ENCODE measurements at places on chromosomes 16 and 17.

DNA sequence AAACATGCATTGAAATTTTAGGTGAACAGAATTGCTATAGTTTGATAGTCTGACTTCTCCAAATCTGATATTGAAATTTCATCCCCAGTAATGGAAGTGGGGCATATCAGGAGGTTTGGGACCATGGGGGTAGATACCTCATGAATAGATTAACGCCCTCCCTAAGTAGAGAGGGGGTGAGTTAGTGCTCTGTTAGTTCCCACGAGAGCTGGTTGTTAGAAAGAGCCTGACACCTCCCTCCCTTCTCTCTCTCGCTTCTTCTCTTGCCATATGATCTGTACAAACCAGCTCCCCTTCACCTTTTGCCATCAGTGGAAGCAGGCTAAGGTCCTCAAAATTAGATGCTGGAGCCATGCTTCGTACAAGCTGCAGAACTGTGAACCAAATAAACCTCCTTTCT, 78.8 kb downstream of the BRIP1 start:
- DNase-seq: no peak

DNA sequence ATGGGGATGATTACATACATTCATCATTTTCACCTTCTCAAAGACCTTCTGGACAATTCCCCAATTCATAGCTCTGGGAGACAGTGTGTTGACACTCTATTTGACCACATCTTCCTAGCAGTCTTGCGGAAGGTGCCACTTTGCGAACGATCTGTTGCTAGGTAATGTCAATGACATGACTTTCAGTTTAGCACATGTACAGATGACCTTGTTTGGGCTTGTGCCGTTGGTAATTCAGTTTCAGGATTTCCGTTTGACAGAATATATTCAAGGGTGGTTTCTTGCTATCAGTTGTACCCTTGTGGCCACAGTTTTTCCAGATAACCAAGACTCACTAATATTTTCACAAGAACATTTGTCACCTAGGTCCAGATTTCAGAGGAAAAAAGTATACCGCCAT, 478.2 kb downstream of the WWOX start:
- no peak for DNase-seq

DNA sequence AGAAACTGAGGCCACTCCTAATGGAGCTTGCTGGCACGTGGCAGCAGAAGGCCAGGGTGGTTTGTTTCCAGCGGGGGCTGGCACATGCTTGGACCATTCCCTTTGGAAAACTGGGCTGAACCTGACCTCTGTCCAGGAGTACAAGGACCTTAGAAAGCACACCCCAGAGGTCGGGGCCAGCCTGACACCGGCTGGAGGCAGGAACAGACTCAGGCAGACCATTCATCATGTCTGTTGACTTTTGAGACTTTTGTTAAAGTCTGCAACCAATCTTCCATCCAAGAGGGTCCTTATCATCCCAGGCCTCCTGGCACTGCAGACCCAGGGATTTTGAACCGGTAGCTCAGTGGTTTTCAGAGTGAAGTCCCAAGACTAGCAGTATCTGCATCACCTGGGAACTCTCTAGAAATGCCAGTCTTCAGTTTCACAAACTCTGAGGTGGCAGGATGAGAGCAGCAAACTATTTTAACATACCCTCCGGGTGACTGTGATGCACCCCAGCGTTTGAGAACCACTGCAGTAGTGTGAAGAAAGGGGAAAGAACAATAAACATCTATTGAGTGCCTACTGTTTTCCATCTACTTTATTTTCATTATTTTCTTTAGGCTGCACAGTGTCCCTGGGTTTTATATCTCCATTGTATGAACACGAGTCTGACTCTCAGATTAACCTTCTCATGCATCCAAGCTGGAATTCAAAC, 145.3 kb upstream of the PLCG2 start:
- no peak for DNase-seq

- no peak for DNase-seq
These were observed 133.1 kb downstream of the SNX11 start for GRCh38 chr17:48240562-48241130.

DNA sequence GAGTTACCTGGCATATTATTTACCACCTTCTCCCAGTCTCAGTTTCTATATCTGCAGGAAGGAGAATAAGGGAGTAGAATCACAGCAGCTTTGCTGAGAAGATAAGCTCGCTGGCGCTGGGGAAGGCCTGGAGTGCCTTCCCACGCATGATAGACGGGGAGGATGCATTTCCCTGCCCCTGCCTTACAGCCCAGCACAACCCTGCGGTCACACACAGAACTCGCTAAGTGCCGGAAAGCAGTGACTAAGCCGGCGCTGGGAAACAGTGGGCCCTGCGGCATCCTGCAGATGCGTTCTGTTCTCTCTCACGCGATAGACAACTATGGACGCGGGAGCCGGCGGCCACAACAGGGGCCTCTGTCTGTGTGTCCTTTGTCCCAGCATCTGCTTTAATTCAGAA, 4.8 kb downstream of the CA5A start:
- DNase-seq: no peak

- no peak for DNase-seq
These were observed 349.1 kb downstream of the SEC14L1 start for GRCh38 chr17:77489893-77490255.

DNA sequence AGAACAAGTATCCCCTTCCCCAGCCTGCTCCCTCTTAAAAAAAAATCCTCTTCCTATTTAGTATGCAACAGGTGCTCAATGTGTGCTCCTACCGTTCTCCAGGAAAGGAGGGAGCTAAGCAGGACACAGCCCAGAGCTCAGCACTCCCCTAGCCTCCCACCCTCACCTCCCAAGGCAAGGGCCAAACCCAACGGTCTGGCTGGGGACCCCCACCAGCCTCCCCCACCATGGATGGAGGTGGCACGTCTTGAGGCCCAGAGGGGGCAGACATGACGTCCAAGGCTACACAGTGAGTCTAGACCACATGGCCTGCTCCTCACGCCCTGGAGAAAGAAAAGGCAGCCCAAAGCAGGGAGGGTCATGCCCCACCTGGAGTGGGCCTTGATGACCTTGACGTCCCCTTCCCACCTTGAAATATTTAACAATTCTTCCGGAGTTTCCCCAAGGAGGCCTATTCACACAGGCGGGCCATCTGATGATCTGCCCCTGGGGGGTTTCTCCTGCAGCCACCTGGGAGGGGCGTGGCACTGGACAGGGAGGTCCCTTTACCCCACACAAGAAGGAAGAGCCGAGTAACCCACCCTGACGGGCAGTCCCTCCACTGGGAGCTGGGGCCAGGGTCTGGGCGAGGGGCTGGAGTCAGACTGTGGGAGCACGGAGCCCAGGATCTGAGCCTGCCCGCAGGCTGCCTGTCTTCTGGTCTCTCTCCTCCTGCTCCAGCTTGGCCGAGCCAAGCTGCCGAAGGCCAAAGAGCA, 89.4 kb upstream of the CBX4 start:
- no peak for DNase-seq

- DNase-seq: no peak
These were observed 20.6 kb downstream of the NPTX1 start for GRCh38 chr17:80455784-80456183.

GRCh38 chr17:81287741-81288430, 7.2 kb downstream of the SLC38A10 start:
- no peak for DNase-seq

- no peak for DNase-seq
These were observed 29.4 kb downstream of the TMEM11 start for GRCh38 chr17:21184570-21184969.

DNA sequence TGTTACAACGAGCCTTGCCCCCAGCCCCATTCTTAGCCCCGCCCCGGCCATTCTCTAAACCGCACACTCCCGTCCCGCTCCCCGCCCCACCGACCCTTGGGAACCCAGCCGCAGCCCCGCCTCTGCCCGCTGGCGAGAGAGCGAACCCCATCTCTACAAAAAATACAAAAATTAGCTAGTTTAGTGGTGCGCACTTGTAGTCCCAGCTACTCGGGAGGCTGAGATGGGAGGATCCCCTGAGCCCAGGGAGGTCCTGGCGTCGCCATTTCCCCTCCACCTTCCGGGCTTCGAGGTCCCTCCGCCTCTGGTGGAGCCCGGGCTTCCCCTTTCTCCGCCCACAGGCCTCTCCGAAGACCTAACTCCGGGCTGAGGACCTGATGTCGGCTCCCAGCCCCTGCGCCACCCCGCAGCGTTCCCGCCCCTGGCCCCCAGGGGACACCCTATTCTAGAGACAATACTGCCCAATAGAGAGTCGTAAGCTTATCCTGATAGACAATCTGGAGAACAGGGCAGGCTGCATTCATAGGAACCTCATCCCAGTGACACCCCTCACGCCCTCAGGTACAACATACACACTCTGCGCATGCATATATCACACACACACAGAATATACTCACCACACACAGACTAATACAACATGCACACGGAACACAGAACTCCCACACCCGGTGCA, 480 bp upstream of the PROCA1 start:
- no peak for DNase-seq

GRCh38 chr17:48261297-48261880, 153.8 kb downstream of the SNX11 start:
- no peak for DNase-seq

DNA sequence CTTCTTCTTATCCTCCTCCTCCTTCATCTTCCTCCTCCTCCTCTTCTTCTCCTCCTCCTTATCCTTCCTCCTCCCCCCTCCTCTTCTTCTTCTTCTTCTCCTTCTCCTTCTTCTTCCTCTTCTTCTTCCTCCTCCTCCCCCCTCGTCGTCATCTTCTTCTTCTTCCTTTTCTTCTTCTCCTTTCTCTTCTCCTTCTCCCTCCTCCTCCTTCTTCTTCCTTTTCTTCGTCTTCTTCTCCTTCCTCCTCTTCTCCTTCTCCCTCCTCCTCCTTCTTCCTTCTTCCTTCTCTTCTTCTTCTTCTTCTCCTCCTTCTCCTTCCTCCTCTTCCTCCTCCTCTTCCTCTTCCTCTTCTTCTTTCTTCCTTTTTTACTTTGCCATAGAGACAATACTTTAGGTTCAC, 5.1 kb upstream of the KRT23 start:
- no peak for DNase-seq

DNA sequence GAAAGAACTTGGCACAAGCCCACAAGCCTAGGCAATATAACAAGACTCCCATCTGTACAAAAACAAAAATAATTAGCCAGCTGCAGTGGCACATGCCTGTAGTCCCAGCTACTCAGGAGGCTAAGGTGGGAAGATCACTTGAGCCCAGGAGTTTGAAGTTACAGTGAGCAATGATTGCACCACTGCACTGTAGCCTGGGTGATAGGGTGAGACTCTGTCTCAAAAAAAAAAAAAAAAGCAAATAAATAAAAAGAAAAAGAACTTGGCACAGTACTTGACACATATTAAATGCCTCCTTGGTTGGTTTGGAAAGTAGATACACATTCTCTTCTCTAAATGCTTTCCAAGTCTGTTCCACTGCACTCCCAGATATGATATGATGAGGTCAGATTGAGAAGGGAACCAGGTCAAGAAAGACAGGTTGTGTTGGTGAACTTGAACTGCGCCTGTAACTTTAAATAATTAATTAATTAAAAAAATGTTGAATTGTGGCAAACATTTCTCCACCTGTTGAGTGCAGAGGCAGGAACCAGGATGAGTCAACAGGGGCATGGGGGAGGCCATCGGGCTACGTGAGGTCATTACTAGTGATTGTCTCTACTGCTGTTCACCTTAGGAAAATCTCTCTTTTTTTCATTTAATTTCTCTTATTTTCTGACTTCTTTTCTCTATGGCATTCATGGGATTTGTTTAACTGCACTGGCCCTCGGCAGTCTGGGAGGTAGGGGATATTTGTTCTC, 25.9 kb upstream of the EFCAB13 start:
- no peak for DNase-seq

Measured in activated CD8-positive, alpha-beta memory T cell treated with anti-CD3 and anti-CD28 coated beads for 48 hours (primary cell).